DND-41 (cell line): ENCODE measurements at places on chromosomes 7 and 10.

DNA sequence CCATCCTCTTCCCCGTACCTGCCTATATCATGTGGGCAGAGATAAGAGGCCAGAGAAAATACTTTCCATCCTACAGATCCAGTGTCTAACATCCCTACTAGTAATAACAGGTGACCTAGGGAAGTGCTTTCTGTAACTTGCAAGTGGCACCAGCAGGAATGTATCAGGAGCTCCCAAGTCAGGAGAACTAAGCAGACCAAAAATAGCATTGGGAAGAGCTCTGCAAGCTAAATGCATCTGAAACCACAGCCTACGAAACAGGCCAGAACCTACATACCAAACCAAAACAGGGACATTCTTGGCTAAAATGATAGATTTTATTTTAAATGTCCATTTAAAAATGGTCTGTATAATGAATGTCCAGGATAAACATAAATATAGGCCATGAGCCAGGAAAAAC is 680.8 kb downstream of the PHTF2 start:
- no peaks in the 10 kb centered on the region for H3K27me3 ChIP-seq
- DNase-seq: no peak
- no peaks in the 10 kb centered on the region for H3K36me3 ChIP-seq
- no peak overlapping the region for H3K4me3 ChIP-seq
- no peak overlapping the region for H3K27ac ChIP-seq

DNA sequence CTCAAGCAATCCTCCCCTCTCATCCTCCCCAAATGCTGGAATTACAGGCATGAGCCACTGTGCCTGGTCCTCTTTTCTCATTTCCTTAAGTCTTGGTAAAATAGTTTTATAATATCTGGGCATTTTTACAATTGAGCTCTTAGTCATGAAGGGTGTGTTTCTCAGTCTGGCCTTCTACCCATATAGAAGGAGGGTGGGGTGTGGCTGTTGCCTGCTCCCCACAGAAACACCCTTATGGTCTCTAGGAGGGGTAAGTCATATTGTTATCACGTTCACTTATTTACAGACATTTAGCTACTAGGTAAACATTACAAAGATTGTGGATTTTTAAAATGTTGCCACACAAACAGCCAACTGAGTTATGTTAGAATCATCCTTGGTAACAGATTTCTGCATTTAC is 6.7 kb upstream of the OTUD1 start:
- no peak overlapping the region for H3K4me3 ChIP-seq
- no peak overlapping the region for H3K27ac ChIP-seq
- no peak for DNase-seq
- no peaks in the 10 kb centered on the region for H3K27me3 ChIP-seq
- H3K36me3 ChIP-seq: no peaks in the 10 kb centered on the region
- H3K4me1 ChIP-seq: no peaks in the 10 kb centered on the region

DNA sequence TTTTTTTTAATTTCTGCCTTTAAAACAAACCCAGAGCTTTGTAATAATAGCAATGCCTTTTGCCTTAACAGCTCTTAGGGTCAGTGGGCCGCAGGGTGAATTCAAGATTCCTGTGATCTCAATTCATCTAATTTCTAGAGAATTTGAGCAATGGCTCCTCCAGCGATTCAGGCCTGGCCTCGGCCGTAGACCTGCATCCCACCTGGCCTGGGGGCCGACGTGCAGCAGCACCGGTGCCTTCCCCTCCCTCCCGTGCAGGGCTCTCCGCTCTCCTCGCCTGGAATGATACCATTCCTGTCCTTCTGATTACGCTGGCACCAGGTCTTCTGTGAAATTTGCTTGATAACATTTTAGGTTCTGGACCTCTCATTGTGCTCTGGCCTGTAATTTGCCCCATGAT is 172.5 kb downstream of the ADARB2 start:
- H3K4me1 ChIP-seq: peaks cover 14% of the 10 kb centered on the region; the same call in 1 of the 2 replicates
- no peak overlapping the region for H3K27ac ChIP-seq
- DNase-seq: no peak
- no peaks in the 10 kb centered on the region for H3K36me3 ChIP-seq
- no peaks in the 10 kb centered on the region for H3K27me3 ChIP-seq
- H3K4me3 ChIP-seq: no peak overlapping the region

DNA sequence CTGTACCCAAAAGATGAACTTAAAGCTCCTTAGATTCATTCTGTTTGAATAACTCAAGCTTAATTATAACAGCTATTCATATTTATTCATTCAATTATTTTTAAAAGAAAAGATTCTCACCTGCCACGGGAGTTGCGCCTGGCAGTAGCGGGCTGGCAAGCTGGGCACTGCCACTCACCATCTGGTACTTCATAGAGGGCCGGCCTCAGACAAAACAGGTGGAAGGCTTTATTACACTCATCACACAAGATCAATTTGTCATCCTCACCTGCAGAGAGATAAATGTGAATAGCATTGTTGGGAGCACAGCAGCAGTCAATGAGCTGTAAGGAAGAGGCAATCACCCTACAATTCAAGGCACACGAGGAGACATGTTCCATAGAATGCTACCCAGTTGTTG is 15.8 kb downstream of the FZD9 start:
- DNase-seq: no peak
- no peaks in the 10 kb centered on the region for H3K4me1 ChIP-seq
- H3K27ac ChIP-seq: no peak overlapping the region
- no peaks in the 10 kb centered on the region for H3K27me3 ChIP-seq
- H3K36me3 ChIP-seq: peaks cover 96% of the 10 kb centered on the region

DNA sequence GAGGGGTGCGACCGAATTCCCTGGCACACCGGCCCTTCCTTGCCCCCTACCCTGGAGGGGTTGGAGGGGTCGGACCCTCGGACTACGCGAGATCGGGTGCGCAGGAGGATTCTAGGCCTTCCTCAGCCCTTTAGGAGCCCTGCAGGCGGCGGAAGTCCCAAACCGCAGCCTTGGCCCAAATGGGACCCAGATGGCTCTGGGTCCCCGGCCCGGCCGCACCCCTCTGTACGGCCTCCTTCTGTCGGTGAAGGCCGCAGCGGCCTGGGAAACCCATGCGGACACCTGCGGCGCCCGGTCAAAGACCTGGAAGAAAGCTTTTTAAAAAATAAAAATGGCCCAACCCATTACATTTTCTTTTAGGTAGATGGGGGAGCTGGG is 2.4 kb upstream of the VAX1 start:
- no peak overlapping the region for H3K4me3 ChIP-seq
- H3K27ac ChIP-seq: no peak overlapping the region
- no peaks in the 10 kb centered on the region for H3K27me3 ChIP-seq
- H3K4me1 ChIP-seq: no peaks in the 10 kb centered on the region

DNA sequence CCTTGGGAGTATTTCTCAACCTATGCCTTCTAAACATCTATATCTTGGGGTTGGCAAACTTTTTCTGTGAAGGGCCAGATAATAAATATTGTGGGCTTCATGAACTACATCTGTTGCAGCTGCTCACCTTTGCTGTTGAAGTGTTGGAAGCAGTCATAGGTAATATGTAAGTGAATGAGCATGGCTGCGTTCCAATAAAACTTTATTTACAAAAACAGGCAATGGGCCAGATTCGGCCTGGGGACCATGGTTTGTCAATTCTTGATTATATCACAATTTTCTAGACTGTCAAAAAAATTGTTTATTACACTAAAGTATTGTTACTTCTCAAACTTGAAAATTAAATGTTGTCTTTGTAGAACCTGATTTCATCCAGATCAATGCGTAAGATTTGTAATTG is 54.9 kb downstream of the MTPN start:
- no peaks in the 10 kb centered on the region for H3K27me3 ChIP-seq
- H3K36me3 ChIP-seq: peaks cover 15% of the 10 kb centered on the region; the same call in 1 of the 2 replicates
- no peak overlapping the region for H3K4me3 ChIP-seq

- H3K27ac ChIP-seq: no peak overlapping the region
- no peaks in the 10 kb centered on the region for H3K4me1 ChIP-seq
- H3K27me3 ChIP-seq: no peaks in the 10 kb centered on the region
- no peak overlapping the region for H3K4me3 ChIP-seq
Observed at GRCh38 chr10:97999066-97999922, 31.1 kb downstream of the CRTAC1 start.

DNA sequence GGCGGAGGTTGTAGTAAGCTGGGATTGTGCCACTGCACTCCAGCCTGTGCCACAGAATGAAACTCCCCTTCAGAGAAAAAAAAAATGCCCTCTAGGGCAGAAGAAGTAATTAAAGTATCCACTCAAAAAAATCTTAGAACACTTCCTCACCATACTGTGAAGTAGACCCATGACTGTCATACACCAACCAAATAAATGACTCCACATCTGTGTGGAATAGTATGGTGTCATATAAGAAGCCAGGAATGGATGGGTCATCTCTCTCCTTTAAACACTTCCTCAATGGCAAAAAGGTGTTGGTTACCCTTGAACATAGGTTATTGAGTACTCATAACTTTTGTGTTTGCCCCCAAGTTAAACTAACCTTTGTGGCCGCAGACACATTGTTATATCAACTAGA is 48.1 kb upstream of the PCGF5 start:
- H3K4me1 ChIP-seq: no peaks in the 10 kb centered on the region
- H3K27me3 ChIP-seq: no peaks in the 10 kb centered on the region
- DNase-seq: no peak
- H3K4me3 ChIP-seq: no peak overlapping the region
- no peak overlapping the region for H3K27ac ChIP-seq

- H3K4me1 ChIP-seq: no peaks in the 10 kb centered on the region
- H3K4me3 ChIP-seq: no peak overlapping the region
- no peak for DNase-seq
- H3K27me3 ChIP-seq: no peaks in the 10 kb centered on the region
- no peaks in the 10 kb centered on the region for H3K36me3 ChIP-seq
Observed at GRCh38 chr10:88497913-88498312, 85.2 kb downstream of the RNLS start.

- H3K36me3 ChIP-seq: no peaks in the 10 kb centered on the region
- H3K27ac ChIP-seq: no peak overlapping the region
- H3K4me3 ChIP-seq: no peak overlapping the region
- no peak for DNase-seq
- no peaks in the 10 kb centered on the region for H3K4me1 ChIP-seq
Observed at GRCh38 chr10:61986382-61986781, 84.9 kb downstream of the ARID5B start.

- no peaks in the 10 kb centered on the region for H3K27me3 ChIP-seq
- peaks cover 4% of the 10 kb centered on the region; the same call in 1 of the 2 replicates for H3K4me1 ChIP-seq
- no peaks in the 10 kb centered on the region for H3K36me3 ChIP-seq
- peak; percentile 68 for DNase-seq
- H3K4me3 ChIP-seq: no peak overlapping the region
- H3K27ac ChIP-seq: no peak overlapping the region
Observed at GRCh38 chr10:17257466-17258321, 29.7 kb downstream of the VIM start.

DNA sequence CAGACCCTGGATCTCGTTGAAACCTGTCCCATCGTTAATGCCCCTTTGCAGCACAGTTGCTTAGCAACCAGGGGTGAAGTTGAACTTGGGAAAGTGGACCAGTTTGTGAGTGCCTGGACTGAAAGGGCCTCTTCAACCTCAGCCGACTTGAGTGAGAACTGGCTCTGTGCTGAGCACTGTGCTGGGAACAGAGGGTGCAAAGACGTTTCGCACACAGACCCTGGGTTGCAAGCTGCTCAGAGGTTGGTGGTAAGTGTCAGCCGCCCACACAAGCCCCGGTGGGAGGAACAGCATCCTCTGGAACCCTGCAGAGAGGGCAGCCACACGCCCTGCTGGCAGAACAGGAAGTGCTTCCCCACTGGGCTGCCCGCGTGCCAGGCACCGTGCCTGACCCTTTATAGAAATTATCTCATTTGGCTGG is 89.2 kb downstream of the CARD11 start:
- H3K4me3 ChIP-seq: no peak overlapping the region
- DNase-seq: no peak
- H3K27ac ChIP-seq: no peak overlapping the region
- peaks cover 4% of the 10 kb centered on the region; the same call in 1 of the 2 replicates for H3K4me1 ChIP-seq

DNA sequence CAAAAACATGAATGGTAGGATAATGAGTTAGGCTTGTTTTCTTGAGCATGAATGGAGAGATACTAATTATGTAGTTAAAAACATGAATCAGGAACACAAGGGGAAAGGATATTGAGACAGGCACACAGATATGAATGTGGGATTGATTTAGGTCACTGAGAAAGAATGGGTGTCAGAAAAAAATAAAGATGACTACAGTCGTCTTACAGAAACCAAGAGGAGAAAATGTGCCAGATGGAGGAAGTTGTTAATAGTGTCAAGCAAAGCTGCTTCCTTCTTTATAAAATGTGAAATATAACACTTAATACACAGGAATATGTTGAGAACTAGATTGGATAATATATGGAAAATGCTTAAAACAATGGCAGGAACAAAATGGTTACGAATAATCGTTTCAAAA is 173.3 kb upstream of the BET1 start:
- no peak overlapping the region for H3K4me3 ChIP-seq
- H3K4me1 ChIP-seq: no peaks in the 10 kb centered on the region
- no peaks in the 10 kb centered on the region for H3K36me3 ChIP-seq
- H3K27me3 ChIP-seq: peaks cover 4% of the 10 kb centered on the region

- H3K27ac ChIP-seq: no peak overlapping the region
- H3K36me3 ChIP-seq: no peaks in the 10 kb centered on the region
- no peaks in the 10 kb centered on the region for H3K27me3 ChIP-seq
- DNase-seq: no peak
Observed at GRCh38 chr7:152733286-152733934, 26.1 kb upstream of the ACTR3B start.

DNA sequence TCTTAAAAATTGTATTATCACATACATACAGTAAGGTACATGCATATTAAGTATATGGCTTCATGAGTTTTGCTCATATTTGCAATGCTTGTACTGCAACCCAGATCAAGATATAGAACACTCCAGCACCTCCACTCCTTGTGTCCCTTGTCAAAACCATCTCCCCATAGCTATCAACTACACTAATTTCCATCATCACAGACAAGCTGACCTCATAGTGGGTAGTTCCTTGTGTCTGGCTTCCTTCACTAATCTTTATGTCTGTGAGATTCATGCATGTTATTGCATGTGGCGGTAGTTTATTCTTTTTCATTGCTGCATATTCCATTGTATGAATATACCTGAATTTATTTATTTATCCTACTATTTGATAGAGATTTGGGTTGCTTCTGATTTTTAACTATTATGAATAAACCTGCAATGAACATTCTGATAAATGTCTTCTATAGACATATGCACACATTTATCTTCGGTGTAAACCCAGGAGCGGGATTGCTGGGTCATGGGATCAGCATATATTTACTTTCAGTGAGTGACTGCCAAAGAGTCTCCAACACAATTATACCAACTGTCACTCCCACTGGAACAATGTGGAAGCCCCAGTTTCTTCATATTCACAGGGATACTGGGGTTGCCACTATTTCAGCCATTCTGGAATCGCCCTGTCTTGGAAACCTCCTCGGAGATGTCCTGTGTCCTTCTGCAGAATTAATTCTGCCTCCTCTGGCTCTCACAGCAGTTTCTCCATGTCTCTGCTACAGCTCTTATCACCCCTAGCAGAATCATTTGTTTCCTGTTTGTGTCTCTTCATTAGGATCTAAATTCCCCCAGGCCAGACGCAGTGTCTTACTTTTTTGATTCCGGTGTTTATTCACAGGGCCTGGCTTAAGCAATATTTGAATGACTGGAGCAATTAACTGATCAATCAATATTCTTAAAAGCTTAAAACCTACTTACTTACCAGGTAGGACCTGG is 14.7 kb upstream of the ADAM12 start:
- no peaks in the 10 kb centered on the region for H3K4me1 ChIP-seq
- H3K27ac ChIP-seq: no peak overlapping the region
- no peaks in the 10 kb centered on the region for H3K27me3 ChIP-seq
- DNase-seq: no peak
- no peak overlapping the region for H3K4me3 ChIP-seq
- H3K36me3 ChIP-seq: no peaks in the 10 kb centered on the region

GRCh38 chr7:151503902-151504714 is 15.6 kb downstream of the RHEB start:
- no peak overlapping the region for H3K4me3 ChIP-seq
- no peak overlapping the region for H3K27ac ChIP-seq
- H3K4me1 ChIP-seq: no peaks in the 10 kb centered on the region
- peaks cover 7% of the 10 kb centered on the region; the same call in 1 of the 2 replicates for H3K36me3 ChIP-seq
- no peak for DNase-seq
- no peaks in the 10 kb centered on the region for H3K27me3 ChIP-seq
